ENCODE measurements at places on chromosomes 7 and 10.

GRCh38 chr7:131196803-131197202 is 130.9 kb upstream of the MKLN1 start:
- peak; percentile 86 for DNase-seq

GRCh38 chr10:51171946-51172345 is 97.7 kb downstream of the PRKG1 start:
- DNase-seq, result no peak

DNA sequence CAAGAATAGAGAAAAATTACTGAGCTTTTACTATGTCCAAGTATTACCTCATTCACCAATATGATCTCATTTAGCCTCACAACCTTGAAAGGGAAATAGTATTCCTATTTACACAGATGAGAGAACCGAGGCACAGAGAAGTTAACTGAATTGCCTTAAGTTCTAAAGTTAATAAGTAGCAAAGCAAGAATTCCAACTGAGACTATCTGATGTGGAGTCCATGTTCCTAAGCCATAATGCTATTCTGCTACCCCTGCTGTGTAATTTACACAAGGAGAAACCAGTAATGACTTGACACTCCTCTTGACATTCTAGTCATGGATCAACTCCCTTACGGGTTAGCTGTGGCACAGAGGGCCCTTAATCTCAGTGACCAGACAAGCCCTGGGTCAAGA is 60.7 kb downstream of the ABCB4 start:
- no peak for DNase-seq

- DNase-seq, result no peak
Observed at GRCh38 chr7:99004216-99004615, 125.9 kb downstream of the TRRAP start.

- DNase-seq, result no peak
Observed at GRCh38 chr10:88179831-88180230, 316.4 kb downstream of the PTEN start.
